ENCODE measurements at places on chromosomes 7 and 10.

GRCh38 chr7:31970501-31970900, 99.7 kb downstream of the PDE1C start:
- no peak for DNase-seq

DNA sequence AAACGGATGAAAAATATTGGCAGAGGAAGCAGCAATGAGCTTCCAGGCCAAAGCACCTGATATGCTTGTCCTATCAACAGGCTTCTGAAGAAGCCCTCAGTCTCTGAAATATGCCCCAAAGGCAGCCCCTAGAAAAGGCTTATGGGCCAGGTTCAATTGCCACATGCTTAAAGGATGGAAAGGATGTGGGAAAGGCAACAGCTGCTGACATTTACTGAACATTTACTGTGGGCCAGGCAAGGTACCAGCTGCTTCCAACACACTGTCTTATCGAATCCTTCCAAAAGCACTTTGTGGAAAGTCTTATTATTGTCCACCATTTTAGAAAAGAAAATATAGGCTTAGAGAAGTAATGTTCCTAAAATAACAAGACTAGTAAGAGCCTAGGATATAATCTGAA, 56.5 kb downstream of the DOCK4 start:
- no peak for DNase-seq

DNA sequence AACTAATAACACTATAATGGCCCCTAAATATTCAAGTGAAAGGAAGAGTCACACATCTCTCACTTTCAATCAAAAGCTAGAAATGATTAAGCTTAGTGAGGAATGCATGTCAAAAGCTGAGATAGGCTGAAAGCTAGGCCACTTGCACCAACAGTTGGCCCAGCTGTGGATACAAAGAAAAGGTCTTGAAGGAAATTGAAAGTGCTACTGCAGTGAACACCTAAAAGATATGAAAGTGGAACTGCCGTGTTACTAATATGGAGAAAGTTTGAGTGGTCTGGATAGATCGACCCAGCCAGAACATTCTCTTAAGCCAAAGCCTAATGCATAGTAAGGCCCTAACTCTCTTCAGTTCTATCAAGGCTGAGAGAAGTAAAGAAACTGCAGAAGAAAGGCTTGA, 12.1 kb upstream of the SNX13 start:
- DNase-seq, result no peak

DNA sequence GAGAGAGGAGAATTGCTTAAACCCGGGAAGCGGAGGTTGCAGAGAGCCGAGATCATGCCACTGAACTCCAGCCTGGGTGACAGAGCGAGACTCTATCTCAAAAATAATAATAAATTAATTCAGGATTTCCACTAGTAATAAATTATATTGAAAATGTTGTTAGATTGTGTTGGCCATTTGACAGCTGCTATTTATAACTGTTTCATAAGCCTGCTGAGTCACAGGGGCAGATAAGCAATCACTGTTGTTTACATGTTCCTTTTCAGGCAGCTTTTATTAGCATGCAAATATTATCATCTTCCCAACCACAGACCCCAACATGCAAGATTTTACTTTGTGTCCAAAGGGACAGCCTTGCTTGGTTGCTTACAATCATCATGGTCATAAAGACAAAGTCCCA, 49.5 kb upstream of the ZNF138 start:
- DNase-seq, result no peak

- no peak for DNase-seq
These were observed 298.0 kb upstream of the KCND2 start for GRCh38 chr7:119974972-119975371.

DNA sequence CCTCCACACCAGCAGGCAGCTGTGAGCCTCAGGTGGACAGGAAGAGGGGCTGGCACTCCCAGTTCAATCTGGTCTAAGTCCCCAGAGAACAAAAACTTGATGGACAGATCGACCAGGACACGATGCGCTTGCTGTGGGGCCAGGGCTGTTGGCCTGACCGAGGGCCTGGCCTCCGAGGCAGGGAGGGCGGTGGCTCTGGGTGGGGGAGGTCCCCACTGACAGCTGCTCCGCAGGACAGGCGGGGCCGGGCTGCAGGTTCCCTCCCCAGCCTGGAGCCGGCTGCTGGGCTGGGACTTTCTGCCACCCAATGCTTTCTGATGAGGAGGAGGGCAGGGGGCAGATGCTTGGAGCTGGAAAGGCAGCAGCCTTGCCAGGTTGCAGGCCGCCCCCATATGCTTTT, 37.4 kb upstream of the ADGRA1 start:
- no peak for DNase-seq

- no peak for DNase-seq
These were observed 126.3 kb upstream of the TCERG1L start for GRCh38 chr10:131437556-131438475.

GRCh38 chr10:55495555-55495954, 694.5 kb upstream of the PCDH15 start:
- DNase-seq, result peak; percentile 49

DNA sequence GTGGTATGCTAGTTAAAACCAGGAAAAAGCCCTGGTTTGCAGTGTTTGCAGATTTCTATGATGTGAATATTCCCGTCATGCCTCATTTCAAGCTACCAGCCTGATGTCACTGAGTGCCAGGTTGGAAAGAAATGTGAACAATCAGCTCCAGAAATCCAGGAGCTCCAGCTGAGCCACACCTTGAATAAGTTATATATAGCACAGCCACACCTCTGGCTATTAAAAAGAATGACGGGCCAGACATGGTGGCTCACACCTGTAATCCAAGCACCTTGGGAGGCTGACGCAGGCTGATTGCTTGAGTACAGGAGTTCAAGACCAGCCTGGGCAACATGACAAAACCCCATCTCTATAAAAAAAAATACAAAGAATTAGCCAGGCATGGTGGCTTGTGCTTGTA, 18.7 kb upstream of the SLF2 start:
- no peak for DNase-seq

DNA sequence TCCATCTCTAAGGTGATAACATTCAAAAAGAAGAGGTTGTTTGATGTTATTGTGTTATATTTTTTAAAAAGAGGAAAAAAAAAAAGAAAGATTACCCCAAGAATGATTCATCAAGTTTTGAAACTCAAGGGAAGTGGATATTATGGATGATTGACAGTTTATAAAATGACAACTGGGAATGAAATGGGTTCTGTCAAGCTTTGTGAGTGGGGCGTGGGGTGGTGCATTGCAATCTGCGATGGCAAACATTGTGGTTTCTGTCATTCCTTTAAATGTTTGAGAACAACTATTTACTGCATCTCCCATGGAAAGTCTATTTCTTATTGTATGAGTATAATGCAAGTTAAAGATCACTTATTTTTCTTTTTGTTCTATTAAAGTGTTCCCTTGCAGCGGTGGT, 297.0 kb downstream of the CCDC3 start:
- DNase-seq, result peak; percentile 35

- DNase-seq, result no peak
These were observed 37.7 kb upstream of the EZH2 start for GRCh38 chr7:148921806-148922205.

GRCh38 chr7:106041140-106041717, 70.9 kb downstream of the SYPL1 start:
- DNase-seq, result peak; percentile 48

- peak; percentile 3 for DNase-seq
These were observed 331.4 kb upstream of the TMEM229A start for GRCh38 chr7:124364283-124364682.

DNA sequence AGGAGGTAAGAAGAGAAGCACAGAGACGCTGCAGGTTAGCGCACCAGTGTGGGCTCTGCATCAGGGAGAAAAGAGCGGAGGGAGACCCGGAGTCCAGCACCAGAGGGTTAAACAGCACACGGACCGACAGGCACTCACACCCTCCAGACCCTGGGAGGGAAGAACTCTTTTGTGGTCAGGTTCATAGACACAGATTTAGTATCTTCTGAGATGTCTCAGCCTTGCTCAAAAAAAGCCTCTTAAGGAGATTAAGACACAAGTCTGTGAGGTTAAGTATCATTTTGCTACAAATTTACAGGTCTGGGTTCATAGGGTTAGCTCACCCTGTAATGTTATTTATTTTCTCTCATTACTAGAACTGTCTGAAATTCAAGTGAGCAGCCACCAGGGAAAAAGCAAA, 16.8 kb upstream of the NDST2 start:
- no peak for DNase-seq

DNA sequence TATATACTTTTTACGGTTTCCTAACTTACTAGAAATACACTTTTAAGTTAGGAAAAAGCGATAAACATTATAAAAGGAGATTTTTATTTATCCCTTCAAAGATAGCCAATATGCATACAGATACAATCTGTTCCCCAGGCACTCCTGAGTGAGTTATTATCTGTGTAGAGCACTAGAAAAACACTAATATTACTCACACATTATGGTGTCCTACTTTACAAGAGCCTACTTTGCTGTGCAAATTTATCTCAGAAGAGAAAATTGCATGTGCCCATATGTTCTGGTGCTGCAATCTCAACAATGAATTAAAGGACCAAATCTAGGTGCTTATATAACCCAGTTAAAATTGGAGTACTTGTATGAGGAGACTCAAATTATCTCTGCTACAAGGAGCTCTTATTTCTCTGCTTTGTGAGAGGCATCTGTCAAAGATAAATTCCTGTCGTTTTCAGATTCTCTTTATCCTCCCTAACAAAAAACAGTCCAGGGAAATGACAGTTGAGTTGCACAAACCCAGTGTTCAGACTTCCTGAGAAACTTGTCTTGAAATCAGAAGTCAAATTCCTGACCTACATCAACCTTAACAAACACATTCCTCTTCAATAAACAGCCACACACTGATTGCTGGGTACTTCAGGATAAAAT, 28.9 kb downstream of the CPA1 start:
- no peak for DNase-seq

GRCh38 chr10:29987471-29987870, 71.9 kb downstream of the JCAD start:
- DNase-seq, result no peak

- no peak for DNase-seq
These were observed 112.5 kb downstream of the WDR11 start for GRCh38 chr10:120963594-120964220.

DNA sequence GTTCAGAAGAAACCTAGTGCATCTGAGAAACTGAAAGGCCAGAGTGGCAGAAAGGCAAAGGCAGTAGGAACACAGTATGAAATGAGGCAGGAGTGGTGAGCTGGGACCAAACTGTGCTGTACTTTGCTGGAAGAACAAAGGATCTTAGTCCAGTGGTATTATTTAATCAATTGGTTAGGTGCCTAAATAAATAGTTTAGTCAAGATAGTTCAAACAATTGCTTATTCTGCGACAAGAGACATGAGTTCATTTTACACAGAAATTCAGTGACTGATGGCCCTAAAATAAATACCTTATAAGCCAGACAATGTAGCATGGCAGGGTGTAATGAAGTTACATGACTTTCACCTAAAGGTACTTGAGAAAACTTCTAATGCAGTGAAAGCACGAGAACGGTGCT, 181.8 kb upstream of the LRRN3 start:
- DNase-seq, result no peak

GRCh38 chr7:120334475-120334874, 61.5 kb downstream of the KCND2 start:
- no peak for DNase-seq

GRCh38 chr7:144468990-144469732, 65.7 kb upstream of the NOBOX start:
- DNase-seq, result no peak

- no peak for DNase-seq
These were observed 254.6 kb upstream of the SP8 start for GRCh38 chr7:21041252-21041651.

DNA sequence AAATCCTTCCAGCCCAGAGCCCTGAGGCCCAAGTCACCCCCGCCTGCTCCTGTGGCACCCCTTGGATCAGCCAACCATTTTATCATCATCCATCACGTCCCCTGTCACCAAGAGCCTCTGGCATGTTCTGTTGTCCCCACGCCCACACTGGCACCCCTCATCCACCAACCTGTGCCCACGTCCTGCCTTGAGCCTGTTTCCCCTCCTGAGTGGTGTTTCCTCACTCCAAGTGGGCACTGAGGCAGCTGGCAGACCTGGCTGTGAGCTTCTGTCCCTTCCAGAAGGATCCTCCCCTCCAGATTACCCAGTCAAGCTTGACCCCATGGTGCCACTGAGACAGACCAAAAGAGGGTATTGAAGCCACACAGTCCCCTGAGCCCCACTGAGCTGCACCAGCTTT, 71.4 kb upstream of the ANTXRL start:
- DNase-seq, result no peak

DNA sequence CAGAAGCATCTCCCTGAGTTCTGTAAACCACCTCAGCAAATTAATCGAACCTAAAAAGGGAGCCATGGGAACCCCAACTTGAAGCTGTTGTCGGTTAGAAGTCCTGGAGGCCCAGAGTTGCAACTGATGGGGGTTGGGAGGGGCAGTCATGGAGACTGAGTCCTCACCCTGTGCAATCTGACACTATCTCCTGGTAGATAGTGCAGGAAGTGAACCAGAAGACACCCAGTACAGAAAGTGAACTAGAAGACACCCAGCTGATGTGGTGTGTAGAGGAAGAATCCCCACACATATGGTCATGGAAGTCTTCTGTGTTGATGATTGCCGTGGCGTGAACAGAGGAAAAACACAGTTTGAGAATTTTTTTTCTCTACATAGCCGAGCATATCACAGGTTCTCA, 58.8 kb upstream of the SRRM3 start:
- DNase-seq, result no peak

DNA sequence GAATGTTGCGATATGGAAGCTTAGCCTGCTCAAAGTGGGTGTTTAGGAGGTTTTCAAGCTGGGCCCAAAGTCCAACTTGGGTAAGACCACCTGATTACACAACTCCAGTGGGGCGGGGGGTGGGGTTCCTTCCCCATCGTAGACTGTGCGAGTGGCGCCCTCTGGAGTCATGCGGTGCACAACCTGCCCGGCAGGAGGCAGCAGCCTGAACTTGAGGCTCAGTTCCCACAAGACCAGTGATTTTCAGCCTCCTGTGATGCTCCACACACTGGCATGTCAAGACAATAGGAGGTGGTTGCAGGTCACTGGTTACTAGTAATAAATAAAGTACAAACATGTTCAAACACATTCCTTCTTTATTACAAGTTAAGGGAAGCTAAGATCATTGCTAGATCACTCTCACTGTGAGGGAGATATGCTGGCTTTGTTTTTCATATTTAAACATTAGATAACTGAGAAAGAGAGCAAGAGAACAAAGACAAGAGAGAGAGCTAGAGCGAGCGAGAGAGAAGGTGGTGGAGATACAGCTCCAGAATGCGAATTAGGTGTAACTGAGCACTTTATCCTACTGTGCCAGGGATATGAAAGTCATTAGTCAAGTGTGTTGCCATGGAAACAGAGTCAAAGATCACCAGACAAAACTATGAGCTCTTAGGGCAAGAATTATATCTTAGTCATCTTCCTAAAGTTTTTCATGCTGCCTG, 97.4 kb upstream of the BMPER start:
- no peak for DNase-seq

DNA sequence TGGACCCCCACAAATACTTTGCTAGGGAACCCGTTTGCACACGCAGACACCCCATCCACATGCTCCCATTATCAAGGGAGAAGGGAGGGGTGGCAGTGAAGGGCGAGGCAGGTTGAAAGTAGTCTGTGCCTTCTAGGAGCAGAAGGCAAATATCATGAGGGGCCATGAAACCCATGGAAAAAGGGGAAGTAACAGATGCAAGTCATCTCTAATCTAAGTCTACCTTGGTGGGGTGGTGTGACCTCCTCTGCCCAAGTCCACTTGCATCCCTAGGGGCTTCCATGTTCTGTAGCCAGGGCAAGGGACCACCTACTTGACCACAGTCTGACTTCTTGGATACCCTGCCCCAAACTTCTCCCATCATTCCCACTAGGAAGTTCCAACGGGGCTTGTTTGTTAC, 5.5 kb downstream of the GIMAP6 start:
- DNase-seq, result no peak
